ENCODE measurements at places on chromosomes 2 and 18. TPM values are rescaled to one million over a fixed set of nuclear protein-coding genes. Genes with fewer than 3 reads are reported as not detected.

Gene LYPD6B
- 4.8 TPM for total RNA-seq

Gene ANKRD30B
- total RNA-seq, result not detected

GRCh38 chr2:101307503-101307902 is 998 bp downstream of the RNF149 start:
- DNase-seq, result no peak

DNA sequence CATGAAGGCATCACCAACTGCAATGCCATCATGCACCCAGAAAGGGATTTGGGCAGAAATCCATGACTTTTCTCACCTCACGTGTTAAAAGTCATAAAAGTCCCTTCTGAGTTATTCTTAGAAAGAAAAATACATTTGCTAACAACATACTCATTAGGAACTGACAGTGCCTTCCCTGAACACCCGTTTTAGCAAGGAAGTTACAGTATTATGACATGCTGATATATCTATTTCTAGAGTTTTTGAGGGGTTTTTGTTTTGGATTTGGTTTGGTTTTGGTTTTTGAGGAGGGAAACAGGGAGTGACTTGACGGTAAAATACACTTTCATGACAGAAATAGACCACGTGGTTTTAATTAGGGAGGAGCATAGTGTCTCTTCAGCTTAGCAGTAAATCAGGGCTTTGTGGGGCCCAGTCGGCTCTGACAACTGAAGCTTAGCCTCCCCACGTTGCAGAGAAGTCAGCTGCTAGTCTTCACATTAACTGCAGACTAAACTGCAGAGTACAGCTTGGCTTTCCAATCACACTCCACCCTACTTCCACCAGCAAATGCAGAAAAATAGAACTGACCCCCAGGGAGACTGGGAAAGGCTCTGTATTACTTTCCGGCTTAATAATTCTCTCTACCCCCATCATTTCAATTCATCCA is 141.4 kb downstream of the FAM124B start:
- no peak for DNase-seq

GRCh38 chr18:56884511-56884910 is 233.4 kb downstream of the WDR7 start:
- DNase-seq, result no peak
